Right renal cortex interstitium (tissue), 3 donors: ENCODE measurements at places on chromosomes 5 and 9.

- no peak for DNase-seq
Observed at GRCh38 chr9:90517103-90517502, 125.5 kb downstream of the DIRAS2 start.

- DNase-seq = no peak
Observed at GRCh38 chr5:144103611-144104485, 66.6 kb downstream of the YIPF5 start.

DNA sequence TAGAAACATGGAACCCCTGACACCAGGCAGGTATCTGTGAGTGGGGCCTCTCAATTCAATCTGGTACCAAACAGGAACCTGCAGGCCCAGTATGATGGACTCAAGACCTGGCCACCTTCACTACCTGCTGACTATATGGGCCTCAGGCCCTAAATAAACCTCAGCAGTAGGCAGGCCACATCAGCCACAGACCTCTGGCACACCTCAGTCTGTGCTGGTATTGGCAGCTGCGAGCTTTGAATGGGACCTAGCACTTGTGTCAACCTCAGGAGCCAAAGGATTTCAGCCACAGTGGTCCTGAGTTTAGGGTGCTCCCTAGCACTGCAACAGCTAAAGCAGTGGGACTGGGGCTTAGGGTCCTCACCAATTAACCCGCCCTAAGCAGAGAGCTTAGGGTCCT is 325.5 kb downstream of the ZNF608 start:
- DNase-seq = no peak

DNA sequence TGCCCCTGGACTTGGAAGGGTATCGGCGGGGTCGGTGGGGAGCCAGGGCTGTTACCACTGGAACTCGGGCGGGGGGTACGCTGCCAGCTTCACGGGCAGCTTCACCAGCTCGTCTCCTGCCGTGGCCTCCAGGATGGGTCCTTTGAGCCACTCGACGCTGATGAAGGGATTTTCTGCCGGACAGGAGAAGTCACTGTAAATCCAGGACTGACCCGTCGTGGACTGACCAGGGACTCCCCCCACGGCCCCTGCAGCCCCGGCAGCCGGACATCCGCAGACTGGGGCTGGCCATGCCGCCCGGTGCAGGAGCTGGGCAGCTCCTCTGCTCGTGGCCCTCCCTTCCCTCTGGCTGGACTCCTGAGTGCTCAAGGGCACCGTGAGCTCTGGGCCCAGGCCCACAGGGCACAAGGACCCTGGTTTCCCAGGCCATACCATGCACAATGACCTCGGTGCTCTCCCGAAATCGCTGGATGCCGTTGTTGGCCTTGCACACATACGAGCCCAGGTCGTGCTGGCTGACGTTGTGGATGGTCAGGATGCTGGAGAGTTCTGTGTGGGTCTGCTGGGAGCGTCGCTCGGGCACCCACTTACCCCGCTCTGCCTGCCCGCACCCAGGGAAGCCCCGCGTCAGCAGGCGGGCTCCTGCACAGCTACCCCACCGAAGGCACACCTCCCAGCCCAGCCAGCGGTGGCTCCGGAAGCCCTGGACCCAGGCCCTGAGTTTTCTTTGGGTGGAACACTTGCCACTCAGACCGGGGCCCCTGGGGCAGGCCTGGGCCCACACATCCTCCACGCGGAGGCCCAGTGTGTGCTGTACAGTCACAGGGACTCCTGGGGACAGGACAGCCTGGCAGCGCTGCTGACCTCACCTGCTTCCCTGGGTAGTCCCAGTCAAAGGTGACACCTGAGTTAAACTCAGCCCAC is 20.3 kb downstream of the FLT4 start:
- DNase-seq = no peak

- DNase-seq = no peak
Observed at GRCh38 chr5:142753116-142753631, 17.0 kb upstream of the ARHGAP26 start.

DNA sequence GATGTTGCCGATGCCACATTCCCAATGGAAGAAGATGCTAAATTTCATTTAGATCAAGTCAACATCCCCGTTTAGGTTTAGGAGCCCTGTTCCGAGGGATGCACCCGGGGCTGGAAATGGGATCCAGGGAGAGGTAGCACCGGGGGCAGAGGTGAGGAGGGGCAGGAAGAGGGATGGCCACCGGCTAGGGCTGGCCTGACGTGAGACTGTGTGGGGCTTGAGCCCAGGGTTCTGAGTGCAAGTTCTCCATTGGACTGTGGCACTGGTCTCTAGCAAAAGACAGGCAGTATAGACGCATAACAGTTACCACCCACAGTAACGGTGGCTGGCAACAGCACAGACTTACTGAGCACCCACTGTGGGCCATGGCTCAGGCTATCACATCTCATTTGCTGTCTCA is 209.0 kb upstream of the MVB12B start:
- DNase-seq = no peak
